Tibial nerve (tissue), 4 donors: ENCODE measurements at places on chromosomes 16 and 17.

DNA sequence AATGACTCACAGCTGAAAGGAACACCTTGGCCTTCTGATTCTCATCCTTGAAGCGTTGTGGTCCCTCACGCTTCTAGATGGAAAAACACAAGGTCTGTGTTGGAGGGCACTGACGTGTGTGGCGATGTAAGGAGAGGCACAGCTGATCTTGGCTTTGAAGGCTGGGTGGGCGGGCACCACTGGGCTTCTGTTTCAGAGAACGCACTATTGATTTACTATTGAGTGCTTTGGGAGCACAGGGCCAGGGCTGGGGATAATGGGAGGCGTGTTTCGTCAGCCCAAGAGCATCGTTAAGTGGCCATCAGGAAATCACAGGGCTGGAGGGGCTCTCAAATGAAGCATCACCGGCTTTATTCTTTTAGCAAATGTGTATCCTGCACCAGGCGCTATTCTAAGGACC, 70.7 kb downstream of the CMIP start:
- DNase-seq = no peak

DNA sequence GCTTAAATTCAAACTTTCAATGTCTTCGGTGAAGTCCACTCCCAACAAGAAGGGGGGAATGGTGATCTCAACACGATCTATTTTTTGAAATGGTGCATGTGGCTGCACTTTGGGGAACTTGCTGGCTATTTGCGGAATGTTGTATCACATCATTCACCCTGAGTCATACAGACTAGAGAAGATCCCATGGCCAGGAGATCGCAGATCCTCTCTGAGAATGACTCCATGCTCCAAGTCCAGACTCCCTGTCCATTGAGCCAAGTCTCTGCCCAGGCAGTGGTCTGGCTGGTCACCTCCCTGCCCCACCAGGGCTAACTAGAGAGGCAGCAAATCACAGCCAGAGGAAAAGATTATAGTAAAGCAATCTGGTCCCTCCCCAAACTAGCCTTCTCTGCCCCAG, 120.6 kb downstream of the XYLT1 start:
- no peak for DNase-seq

- peak; percentile 58 for DNase-seq
These were observed 126.3 kb downstream of the ABCC1 start for GRCh38 chr16:16075488-16076422.

- no peak for DNase-seq
These were observed 13.8 kb upstream of the TCF25 start for GRCh38 chr16:89859615-89860007.

DNA sequence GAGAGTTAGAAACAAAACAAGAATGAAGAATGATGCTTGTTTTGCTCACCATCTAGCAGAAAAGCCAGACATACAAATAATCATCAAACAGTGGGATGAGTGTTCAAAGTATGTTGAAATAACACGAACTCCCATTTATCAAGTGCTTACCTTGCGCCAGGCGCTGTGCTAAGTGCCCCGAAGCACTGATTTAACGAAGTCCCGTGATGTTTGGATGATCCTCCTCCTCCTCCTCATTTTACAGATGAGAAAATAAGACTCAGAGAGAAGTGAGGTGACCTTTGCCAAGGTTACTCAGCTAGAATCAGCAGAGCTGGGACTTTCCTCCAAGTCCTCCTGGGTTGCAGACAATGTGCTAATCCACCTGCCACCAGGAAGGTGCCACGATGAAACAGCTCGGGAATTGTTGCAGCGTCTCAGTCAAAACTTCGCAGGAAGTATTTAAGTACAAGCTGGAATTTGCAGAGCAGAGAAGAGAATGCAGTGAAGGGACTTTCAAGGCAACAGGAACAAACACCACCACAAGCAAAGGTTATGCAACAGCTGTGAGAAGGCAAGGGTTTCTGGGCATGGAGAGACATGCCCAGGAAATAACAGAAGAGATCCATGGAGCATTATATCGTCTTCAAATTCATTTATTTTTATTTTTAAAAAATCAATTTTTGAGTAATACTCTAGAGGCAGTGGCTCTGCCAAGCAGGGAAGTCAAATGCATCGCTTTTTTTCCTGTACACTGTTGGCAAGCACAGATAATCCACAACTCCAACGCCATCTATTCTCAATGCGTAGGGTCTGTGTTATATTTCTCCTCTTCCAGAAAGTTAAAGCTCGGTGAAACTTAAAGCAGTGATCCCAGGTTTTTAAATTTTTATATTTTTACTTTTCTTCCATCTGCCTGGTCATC, 11.1 kb downstream of the PRCD start:
- DNase-seq = no peak

DNA sequence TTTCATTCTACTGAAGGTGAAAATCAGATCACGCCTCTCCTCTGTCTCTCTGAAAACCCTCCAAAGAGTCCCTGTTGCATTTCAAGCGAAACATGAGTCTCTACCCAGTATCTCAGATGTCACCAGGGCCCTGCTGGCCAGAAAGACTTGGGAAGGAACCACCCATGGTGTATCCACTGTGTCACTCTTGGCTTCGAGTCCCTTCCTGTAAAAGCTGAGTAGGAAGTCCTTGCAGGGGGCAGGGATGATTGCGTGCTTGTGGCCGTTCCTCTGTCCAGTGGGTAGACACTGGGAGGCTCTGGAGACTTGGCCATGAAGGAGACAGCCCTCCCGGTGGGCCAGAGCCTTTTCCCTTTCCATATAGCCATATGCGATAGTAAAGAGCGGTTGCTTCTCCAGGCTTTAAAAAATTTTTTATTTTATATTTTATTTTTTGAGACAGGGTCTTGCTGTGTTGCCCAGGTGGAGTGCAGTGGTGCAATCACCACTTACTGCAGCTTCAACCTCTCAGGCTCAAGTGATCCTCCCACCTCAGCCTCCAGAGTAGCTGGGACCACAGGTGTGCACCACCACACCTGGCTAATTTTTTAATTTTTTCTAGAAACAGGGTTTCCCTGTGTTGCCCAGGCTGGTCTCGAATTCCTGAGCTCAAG, 19.0 kb upstream of the RMI2 start:
- DNase-seq = no peak

- DNase-seq = no peak
These were observed 19.9 kb upstream of the WDR45B start for GRCh38 chr17:82668024-82668630.

- no peak for DNase-seq
These were observed 13.1 kb downstream of the RAPGEFL1 start for GRCh38 chr17:40190197-40191021.

DNA sequence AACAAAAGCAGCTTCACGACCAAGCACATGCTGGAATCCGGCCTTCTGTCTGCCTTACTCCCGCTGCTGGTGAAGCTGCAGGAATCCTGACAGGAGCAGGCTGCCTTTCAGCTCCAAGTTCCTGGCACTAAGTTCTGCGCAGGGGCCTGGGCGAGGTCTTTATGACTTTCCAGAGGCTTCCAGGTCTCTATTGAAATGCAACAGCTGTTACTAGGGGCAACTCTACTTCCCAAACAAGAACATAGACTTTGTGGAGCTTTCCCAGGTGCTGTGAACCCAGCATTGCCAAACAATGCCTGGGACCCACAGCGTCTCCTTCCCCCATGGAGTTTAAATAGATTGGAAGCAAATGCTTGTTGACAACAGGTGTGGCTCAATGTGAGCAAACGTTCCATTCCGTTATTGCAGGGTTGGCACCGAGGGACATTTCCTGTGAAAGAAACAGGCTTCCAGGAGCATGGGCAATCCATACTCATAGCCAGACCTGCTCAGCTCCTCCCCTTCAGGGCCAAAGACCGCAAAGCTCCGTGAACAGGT, 156.0 kb downstream of the CDH13 start:
- DNase-seq = no peak

DNA sequence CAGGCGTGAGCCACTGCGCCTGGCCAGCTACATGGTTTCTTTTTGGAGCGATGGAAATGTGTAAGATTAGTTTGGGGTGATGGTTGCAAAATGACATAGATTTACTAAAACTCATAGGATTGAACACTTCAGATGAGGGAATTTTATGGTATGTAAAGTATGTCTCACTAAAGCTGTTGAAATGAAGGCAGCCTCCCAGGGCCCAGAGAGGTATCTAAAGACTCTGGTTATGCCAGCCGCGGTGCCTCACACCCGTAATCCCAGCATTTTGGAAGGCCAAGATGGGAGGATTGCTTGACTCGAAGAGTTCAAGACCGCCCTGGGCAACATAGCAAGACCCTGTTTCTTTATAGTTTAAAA, 254.9 kb downstream of the PARN start:
- DNase-seq = no peak

- DNase-seq = no peak
These were observed 21.9 kb downstream of the CMIP start for GRCh38 chr16:81466356-81466980.

DNA sequence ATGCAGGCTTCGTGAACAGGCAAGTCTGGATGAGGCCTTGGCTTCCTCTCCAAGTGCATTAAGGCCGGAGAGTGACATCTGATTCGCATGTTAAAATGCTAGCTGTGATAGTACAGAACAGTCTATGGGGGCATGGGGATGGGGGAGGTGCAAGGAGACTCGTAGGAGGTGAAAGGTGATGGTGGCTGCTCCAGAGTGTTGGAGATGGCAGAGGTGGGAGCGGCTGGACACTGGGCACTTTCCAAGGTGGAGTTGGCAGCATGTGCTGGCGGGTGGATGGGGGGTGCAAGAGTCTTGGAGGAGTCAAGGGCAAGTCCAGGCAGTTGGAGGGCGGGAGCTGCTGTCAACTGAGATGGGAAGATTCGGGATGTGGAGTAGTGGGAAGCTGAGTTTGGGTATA, 350.9 kb upstream of the TNRC6C start:
- no peak for DNase-seq

- no peak for DNase-seq
These were observed 104.4 kb downstream of the GRIN2A start for GRCh38 chr16:10077861-10078260.

- no peak for DNase-seq
These were observed 34.1 kb downstream of the GLP2R start for GRCh38 chr17:9859781-9860180.

DNA sequence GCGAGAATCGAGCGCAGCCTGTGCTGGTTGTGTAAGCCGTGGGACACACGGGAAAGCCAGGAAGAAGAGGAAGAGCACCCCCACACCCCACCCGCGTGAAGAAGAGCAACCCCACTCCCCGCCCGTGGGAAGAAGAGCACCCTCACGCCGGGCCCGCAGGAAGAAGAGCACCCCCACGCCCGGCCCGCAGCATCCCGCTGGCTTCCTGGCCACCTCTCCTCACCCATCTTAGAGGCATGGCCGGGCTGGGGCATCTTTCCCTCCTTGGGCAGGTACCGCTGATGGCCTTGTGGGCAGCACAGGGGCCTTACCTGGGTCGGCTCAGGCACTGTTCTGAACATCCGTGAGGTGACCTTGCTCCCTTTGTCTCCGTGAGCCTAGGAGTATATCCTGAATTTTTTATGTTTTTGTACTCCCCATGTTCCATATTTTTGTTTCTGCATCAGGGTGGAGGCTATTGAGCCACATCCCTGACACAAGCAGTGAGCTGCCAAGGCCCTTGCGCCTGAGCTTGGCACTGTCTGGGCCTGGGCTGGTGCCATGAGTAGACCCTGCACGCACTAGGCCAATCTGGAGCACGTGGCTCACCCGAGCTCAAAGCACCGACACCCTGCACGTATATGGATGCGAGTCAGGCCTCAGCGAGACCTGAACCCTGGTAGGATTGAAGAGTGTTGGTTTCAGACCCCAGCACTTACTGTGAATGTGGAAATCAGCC, 71.4 kb upstream of the KCTD5 start:
- no peak for DNase-seq

GRCh38 chr16:12801511-12802042, 2.1 kb downstream of the CPPED1 start:
- no peak for DNase-seq

- no peak for DNase-seq
These were observed 352.1 kb upstream of the TBX2 start for GRCh38 chr17:61047515-61047914.

DNA sequence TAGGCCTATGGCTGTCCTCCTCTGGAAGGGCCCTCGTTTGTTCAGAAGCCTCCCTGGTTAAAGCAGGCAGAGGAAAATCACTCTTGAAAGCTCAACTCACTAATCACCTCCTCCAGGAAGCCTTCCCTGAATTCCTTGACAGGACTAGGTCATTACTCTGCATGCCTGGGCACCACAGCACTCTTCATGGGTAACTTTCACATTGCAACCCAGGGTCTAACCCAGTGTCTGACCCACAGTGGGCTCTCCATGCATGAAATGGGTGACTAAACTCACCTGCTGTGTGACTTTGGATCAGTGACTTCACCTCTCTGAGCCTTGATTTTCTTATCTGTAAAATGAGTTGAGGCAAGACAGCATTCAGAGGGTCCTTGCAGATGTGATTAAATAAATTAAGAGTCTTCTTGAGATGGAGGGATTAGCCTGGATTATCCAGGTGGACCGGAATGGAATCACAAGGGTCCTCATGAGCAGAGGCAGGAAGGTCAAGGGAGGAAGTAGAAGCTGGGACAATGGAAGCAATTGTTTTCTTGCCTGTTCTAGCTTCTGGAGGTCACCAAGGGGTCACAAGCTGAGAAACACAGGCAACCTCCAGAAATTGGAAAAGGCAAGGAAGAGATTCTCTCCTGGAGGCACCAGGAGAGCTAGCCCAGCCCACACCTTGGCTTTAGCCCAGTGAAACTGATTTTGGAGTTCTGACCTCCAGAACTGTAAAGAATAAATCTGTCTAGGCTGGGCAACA, 3.8 kb upstream of the RAI1 start:
- no peak for DNase-seq

GRCh38 chr17:540631-541030, 174.0 kb downstream of the VPS53 start:
- no peak for DNase-seq

DNA sequence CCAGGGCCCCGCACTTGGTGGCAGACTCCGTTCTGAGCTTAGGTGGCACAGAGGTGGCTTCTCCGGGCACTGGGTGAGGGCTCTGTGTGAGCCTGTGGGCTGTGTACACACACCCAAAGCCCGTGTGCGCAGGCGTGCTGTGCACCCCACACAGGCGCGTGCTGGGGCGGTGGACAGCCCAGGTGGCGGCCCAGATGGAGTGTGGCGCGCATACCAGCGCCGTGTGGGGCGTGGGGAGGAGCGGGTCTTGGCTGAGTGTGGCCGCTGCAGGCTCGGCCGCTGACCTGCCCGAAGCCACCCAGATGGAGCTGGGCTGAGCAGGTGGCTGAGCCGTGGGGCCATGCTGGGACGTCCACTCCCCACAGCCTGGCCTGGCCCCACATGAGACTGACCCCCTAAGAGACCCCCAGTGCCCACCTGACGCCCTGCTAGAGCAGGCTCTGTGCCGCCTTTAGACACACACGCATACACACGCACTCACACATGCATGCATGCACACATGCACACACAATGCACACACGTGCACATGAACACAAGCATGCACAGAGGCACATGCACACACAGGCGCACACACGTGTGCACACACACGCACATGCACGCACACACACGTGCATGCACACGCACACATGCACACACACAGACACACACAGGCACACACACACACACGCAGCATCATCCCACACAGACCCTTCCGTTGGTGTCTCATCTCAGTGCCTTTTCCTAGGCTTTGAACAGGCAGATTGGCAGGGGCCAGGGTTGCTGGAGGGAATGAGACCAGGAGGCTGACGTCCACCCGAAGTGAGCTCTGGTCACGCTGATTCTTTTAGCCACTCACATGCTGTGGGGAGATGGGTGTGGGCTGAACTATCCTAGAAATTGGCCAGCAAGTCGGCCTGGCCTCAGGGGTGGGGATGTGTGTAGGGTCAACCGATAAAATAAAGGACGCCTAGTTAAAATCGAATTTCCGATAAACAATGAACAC, 2.1 kb downstream of the PRR35 start:
- no peak for DNase-seq
